OCI-LY7 (cell line): ENCODE measurements at places on chromosomes 3 and 15. TPM values are rescaled to one million over a fixed set of nuclear protein-coding genes. Genes with fewer than 3 reads are reported as not detected.

The CKMT1A gene
- 4.0 and 6.1 TPM in 2 replicates for total RNA-seq

- peak; percentile 41 for DNase-seq
These were observed 1.4 kb downstream of the MAPKBP1 start for GRCh38 chr15:41775651-41776050.

GRCh38 chr3:27688053-27688452 is 34.1 kb downstream of the EOMES start:
- DNase-seq, result no peak

- no peak for DNase-seq
These were observed 590.4 kb downstream of the PDCD6IP start for GRCh38 chr3:34388830-34389229.

GRCh38 chr3:161266731-161267150 is 45.6 kb downstream of the NMD3 start:
- DNase-seq, result no peak

GRCh38 chr3:115898656-115899410 is 275.5 kb downstream of the GAP43 start:
- no peak for DNase-seq

DNA sequence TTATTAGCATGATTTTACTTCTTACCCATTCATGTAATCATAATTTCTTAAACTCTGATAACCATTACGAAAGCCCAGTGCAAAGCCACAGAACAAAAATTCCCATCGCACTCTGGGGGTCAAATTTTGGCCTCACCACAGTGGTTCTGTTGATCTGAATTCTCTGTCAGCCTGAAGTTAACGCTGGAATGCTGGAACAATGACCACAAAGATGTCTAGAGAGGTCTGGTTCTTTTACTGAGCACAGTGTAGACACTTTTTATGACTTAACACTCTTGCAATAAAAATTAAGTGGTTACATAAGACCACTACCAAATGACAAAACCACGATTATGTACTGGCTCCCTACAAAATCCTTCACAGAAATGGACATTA is 94.7 kb downstream of the PDZRN3 start:
- DNase-seq, result no peak

- no peak for DNase-seq
These were observed 23.9 kb downstream of the SLC35A5 start for GRCh38 chr3:112585782-112586181.

- DNase-seq, result no peak
These were observed 30.8 kb upstream of the SLC41A3 start for GRCh38 chr3:126114443-126115386.

DNA sequence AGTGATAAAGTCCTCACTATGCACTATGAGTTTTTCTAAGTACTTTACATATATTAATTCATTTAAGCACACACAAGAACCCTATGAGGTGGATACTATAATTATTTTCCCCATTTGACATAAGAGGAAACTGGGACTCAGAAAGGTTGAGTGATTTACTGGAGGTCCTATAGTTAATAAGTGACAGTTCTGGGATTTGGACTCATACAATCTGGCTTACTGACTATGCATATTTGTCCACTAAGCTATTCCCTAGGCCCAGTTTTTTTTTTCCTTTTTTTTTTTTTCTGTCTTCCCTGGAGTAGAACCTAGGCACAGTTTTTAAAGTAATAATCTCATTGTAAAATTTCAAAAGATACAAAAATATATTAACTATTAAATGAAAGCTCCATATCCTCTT is 6.3 kb upstream of the RTP2 start:
- no peak for DNase-seq

The GNAI2 gene
- total RNA-seq, result 256 and 266 TPM in 2 replicates

- DNase-seq, result no peak
These were observed 448 bp downstream of the SHISA5 start for GRCh38 chr3:48503401-48504050.

DNA sequence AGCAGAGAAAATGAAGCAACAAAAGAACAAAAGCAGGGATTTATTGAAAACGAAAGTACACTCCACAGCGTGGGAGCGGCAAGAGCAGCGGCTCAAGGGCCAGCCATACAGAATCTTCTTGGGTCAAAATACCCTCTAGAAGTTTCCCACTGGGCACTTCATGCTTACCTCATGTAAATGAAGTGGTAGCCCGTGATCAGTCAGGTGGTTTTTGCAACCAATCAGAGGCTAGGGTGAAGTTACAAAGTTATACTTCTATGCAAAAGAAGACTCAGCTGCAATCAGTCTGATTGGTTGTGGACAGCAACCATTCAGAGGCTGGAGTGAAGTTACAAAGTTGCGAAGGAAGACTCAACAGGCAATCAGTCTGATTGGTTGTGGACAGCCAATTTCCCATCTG is 37.8 kb upstream of the TRH start:
- DNase-seq, result no peak

The OR5H1 gene
- total RNA-seq, result not detected in 2 replicates

- no peak for DNase-seq
These were observed 26.9 kb upstream of the CA12 start for GRCh38 chr15:63408524-63408923.

- DNase-seq, result no peak
These were observed 6.5 kb downstream of the FBN1 start for GRCh38 chr15:48638963-48639362.

The ITIH3 gene
- total RNA-seq, result not detected in 2 replicates

DNA sequence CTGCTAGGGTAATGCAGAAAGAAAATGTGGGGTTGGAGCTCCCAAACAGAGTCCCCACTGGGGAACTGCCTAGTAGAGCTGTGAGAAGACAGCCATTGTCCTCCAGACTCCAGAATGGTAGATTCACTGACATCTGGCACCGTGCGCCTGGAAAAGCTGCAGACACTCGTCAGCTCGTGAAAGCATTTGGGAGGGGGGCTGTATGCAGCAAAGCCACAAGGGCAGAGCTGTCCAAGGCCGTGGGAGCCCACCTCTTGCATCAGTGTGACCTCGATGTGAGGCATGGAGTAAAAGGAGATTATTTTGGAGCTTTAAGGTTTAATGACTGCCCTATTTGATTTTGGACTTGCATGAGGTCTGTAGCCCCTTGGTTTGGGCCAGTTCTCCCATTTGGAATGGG is 242.9 kb downstream of the VGLL3 start:
- no peak for DNase-seq

The SUMF1 gene
- total RNA-seq, result 6.9 and 9.1 TPM in 2 replicates

DNA sequence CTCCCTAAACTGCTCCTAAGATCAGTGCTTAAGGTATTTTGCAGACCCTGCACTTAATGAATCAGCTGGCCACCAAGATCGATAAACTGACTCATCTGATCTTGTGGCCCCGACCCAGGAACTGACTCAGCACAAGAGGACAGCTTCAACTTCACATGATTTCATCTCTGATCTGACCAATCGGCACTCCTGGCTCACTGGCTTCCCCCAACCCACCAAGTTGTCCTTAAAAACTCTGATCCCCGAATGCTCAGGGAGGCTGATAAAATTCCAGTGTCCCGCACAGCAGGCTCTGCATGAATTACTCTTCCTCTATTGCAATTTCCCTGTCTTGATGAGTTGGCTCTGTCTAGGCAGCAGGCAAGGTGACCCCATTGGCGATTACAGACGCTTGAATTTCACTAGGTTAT is 13.5 kb downstream of the HTR3E start:
- DNase-seq, result no peak

GRCh38 chr15:57547243-57547755 is 44.4 kb upstream of the MYZAP start:
- no peak for DNase-seq
